ENCODE measurements at places on chromosomes 12 and 14.
A peak's percentile ranks its signal among the peaks of the same experiment; 100 is the strongest.

- no peak for DNase-seq
These were observed 9.5 kb upstream of the CRADD start for GRCh38 chr12:93667672-93668071.

GRCh38 chr12:46548605-46549071, 176.1 kb upstream of the SLC38A2 start:
- DNase-seq = no peak

GRCh38 chr14:105525326-105525725, 1.1 kb upstream of the TMEM121 start:
- no peak for DNase-seq

- no peak for DNase-seq
These were observed 55.8 kb downstream of the PAWR start for GRCh38 chr12:79634957-79635471.

DNA sequence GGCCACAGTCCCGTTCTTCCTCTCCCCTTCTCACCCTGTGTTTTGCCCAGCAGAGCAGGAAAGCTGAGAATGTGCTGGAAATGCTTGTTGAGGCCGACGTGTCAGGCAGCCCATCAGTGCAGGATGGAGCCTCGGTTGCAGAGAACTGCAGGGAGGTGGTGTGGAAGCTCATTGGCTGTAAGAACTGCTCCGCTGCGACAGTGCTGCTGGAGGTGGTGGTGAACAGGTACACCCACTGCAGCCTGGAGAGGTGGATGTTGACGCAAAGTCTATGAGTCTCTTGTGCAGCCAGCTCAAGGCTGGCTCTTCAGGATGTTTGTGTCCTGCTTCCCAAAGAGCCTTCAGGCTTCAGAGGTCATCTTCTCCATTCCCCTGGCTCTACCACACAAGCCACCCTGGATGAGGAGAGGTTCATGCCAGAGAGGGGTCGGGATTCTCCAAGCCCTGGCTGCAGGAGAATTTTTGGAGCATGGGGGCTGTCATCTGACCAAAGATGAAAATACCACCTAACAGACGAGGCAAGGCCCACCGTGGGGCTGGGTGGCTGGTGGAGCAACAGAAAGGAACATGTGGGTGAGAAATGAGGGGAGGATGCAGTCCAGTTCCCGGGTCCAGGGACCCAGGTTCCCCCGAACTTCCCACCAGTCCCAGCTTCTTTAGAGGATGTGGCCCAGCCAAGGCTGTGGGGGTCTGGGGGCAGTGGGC, 174.1 kb upstream of the PRMT8 start:
- DNase-seq = no peak

DNA sequence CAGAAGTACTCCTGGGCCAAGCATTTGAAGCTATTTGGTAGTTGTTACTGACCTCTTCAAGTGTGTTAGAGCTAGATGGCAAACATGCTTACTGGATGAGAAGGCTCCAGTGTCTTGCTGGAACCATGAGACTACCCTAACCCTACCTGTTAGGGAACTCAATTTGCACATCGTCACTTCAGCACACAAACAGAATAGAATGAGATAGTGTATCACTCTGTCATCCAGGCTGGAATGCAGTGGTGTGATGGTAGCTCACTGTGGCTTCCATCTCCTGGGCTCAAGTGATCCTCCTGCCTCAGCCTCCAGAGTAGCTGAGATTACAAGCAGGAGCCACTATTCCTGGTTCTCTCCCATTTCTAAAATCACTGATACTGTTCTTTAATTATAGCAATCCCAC, 417.0 kb upstream of the ATXN7L3B start:
- no peak for DNase-seq

DNA sequence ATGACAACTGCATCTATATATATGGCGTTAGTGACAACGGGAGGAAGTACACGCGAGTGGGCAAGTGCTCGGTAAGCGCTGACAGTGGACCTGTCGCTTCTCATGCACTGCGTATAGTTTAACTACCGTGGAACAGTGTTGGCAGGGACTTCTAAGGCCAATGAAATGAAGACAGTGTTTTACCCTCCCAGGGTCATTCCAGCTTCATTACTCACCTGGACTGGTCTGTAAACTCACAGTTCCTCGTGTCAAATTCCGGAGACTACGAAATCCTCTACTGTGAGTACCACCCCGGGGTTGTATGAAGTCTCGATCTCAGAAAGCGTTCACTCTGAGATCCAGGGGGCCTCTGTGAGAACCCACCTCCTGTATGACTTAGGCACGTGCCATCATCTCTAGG, 129.2 kb upstream of the EVL start:
- DNase-seq = peak; percentile 40

DNA sequence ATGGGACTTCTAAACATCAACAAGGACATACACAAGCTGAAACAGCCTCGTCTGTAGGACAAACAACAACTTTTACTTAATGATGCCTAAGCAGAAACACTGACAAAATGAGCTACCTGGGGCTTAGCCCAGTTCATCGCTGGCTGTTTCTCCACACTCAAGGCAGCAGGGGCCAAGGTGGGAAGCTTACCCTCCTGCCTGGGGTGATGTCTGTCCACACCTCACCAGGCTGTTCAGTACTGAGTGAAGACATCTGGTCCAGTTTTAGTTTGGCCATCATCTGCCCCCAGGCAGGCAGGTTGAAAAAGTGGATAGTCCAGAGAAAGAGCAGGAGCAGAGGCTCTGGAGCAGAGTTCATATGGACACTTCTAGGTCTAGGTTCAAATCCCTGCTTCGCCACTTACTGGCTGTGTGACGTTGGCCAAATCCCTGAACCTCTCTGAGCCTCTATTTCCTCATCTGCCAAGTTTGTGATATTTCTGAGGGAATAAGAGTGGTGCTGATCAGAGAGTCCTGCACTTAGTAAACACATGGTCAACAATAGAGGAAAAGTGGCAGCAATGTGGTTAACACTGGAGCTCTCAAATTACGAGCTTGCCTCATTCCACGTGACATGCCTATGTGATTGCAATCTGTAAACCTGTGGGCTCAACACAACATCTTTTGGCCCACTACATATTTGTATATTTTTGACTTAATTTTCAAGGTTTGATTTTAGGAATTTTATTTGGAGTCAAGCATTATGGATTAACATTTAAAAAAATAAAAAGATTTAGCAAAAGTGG, 720.1 kb upstream of the TMEM132C start:
- DNase-seq = no peak

DNA sequence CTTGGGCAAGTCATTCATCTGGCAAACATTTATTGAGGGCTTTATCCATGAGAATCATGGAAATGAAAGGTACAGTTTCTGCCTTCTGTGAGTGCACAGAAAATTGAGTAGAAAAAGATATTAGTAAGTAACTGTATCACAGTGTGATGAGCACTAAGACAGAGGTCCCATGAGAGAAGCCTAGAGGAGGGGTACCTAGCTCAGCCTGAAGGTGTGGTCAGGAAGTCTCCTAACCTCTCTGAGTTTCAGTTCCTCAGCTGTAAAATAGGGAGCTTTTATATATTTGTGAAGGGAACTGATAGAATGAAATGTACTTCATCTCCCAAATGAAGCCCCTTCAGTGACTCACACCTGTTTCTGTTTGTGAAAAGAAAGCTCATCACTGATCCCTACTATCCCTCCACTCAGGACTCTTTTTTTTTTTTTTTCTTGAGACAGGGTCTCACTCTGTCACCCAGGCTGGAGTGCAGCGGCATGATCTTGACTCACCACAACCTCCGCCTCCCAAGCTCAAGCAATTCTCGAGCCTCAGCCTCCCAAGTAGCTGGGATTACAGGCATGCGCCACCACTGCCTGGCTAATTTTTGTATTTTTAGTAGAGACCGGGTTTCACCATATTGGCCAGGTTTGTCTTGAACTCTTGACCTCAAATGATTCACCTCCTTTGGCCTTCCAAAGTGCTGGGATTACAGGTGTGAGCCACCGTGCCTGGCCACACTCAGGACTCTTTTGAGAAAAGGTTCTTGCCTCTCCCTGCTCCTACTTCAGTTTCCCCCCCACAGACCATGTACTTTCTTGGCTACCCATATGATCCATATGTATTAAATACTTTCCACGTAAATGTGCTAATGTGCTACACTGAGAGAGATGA, 93.7 kb upstream of the FUT8 start:
- DNase-seq = no peak

DNA sequence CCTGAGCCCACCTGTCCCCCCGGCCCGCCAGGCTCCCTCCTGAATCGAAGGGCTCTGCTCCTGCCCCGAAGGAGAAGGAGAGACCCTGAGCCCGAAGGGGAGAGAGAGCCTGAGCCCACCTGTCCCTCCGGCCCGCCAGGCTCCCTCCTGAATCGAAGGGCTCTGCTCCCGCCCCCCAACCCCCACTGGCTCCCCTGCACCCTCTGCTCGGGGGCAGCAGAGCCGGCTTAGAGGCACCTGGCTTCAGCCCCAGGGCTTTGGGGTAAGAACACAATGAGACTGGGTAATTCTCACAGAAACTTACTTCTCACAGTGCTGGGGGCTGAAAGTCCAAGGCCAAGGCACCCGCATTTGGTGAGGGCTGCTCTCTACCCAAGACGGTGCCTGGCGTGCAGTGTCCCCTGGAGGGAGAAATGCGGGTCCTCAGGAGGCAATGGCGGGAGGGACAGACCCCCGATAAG, 53.1 kb upstream of the FBRSL1 start:
- no peak for DNase-seq

DNA sequence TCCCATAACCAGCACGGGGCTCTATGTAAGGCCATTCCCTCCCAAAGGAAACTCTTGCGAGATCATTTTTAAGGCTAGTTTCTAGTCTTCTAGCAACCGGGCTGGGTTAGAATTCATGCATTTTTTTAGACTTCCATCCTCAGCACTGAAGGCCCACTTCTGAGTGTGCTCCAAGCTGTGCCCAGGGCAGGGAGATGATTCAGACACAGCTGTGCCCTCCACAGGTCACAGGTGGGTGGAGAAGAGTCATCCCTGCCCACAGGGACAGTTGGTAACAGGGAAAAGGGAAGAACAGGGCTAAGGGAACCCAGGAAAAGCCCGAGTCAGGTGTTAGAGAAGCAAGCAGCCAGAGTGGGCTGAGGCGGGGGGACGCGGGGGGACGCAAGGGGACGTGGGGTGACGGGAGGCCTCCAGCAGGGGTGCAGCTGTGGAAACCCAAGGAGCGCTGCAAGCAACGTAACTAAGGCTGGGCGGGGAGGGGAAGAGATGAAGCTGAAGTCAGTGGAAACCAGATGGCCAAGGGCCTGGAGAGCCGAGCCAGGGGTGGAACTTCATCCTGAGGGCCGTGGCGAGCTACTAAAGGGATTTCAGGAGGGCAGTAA, 27.2 kb upstream of the PPP2R5C start:
- DNase-seq = no peak

GRCh38 chr12:51365276-51365675, 18.8 kb upstream of the CELA1 start:
- no peak for DNase-seq

DNA sequence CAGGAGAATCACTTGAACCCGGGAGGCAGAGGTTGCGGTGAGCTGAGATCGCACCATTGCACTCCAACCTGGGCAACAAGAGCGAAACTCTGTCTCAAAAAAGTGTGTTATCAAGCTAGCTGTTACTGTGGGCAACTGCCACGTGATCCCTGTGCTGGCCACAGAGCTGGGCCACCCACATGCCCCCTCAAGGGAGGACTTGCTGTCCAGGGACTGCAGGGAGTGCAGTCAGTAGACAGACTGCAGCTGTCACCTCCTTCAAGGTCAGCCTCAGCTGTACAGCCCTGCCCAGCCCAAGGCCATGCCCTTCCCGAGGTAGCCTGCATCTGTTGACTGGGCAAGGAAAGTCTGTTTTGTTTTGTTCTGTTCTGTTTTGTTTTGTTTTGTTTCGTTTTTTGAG, 46.6 kb upstream of the BICDL1 start:
- no peak for DNase-seq

GRCh38 chr14:95922080-95922479, 45.4 kb downstream of the TUNAR start:
- no peak for DNase-seq

GRCh38 chr12:78886719-78887407, 22.3 kb downstream of the SYT1 start:
- no peak for DNase-seq
